ENCODE measurements at places on chromosomes 7 and 10.

- DNase-seq, result no peak
Observed at GRCh38 chr7:29077854-29078253, 68.5 kb downstream of the CPVL start.

DNA sequence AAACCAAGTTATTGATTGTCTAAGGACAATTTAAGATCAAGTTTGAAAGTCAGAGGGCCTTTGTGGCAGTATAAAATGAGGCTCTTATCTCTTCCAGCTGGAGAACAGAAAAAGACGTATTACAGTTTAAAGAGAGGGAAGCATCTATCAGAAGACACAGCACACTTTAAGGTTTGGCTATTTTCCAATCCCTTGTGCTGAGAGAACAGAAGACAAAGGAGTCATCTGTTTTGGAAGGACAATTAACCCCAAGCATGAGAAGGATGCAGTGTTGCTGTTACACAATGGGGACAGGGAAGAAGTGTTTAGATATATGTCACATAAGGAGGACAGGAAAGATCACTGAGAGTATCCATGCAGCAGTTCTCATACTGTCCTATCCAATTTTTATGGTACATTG is 1224.2 kb upstream of the SORCS1 start:
- no peak for DNase-seq

- DNase-seq, result no peak
Observed at GRCh38 chr7:155919391-155920067, 107.3 kb upstream of the SHH start.

- DNase-seq, result no peak
Observed at GRCh38 chr10:72261784-72262404, 11.8 kb upstream of the DDIT4 start.

DNA sequence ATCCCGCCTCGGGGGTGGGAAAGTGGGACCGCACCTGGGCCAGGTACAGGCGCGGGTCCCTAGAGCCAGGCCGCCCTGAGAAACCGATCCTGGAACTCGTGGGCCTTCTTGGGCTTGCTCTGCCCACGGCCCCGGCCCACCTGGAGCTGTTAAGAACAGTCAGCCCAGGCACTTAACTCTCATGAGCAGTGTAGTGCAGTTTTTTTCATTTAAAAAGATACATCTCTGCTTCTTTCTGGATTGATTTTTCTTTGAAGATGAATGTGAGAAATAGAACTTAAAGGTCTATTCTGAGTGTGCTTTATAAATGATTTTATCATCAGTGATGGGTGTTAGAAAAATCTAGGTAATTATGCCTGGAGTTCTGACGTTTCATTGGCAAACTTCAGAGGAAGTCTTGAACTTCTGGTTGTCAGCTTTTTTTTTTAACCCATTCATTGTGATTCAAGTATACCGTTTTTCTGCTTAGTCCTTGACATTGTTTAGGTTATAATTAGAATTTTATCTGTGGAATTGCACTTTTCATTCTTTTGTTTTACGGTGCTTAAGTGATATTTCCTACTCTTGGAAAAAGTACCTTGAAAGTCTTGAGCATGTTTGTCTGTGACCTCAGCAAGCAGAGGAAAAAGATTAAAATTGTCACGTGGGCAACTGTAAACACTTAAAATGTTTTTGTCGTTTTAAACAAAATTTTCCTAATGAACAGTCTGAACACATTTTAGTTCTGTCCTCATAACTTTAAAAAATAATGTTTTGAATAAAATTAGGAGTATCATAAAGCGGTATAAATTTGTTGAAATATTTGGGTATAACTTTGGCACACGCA is 906 bp downstream of the CDK1 start:
- no peak for DNase-seq

GRCh38 chr7:124031919-124032318 is 948 bp downstream of the TMEM229A start:
- DNase-seq, result peak; percentile 23

DNA sequence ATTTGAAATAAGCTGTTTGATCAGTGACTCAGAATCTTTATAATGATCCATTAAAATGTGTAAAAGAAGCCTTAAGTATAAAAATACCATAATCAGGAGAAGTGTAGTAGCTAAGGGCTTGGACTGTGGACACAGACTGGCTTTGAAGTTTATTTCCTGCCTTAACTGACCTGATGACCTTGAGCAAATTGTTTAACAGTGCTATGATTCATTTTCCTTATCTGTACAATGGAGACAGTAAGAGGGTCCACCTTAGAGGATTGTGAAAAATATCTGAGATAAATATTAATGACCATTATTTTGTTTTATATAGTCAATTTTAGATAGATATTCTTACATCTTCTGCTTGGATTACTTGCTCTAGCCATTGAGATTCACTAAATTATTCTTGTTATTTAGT is 13.3 kb upstream of the RPA3 start:
- no peak for DNase-seq

Measured in HAP-1 (cell line).